ENCODE measurements at places on chromosomes 13 and 19.
A peak's percentile ranks its signal among the peaks of the same experiment; 100 is the strongest.

DNA sequence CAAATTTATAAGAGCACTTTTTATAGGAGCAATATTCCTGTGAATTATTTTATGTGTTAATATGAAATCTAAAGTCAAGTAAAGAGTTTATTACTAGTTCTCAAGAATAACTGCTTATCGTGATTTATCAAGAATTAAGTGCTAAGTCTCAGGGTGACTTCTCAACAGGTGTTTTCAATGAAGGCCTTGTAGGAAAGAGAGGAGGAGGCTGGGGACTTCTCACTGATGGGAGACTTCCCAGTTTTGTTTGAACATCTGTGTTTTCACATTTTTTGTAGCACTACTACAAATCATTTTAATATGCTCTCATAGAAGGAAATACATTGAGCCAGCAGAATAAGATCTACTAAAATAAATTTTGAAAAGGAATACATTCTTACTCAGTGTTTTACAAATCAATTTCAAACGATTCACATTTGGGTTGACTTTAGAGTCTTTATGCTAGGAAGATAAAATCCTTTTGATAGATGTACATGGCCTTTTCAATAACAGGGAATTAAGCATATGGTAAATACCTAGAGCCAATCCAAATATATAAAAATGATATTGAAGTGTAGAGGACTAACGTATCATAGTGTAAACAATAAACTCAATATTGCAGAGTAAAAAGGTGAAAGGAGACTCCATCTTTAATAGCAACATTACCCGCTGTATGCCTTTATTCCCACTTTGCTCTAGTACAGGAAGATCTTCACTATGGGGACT is 6.8 kb downstream of the PCDH17 start:
- no peak for DNase-seq

DNA sequence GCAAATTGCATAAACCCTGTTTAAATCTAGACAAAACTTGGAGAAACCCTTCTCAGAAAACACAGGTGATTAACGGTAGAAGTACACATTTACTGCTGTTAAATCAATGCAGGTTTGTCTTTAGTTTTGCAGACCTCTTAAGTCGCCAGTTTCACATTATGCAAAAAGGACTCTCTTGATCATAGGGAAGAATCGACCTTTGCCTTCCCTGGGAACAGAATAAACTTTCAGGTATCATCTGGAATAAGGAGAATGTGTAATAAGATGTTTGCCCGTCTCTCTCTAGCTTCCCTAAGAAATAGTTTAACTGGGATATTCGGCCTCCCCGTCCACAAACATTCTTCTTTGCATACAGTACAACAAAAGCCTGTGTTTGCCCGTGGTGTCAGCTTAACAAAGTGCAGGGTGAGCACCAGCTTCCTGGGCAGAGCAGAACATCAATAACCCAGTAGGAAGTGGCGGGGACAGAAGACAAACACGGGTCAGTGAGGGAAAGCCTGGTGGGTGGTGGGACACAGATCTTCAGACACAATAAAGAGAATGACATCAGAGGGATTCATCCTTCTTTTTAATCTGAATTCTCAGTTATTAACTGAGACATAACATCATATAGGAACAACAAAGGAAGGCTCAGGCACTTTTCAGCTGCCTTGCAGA is 1077.7 kb upstream of the SLC10A2 start:
- no peak for DNase-seq

DNA sequence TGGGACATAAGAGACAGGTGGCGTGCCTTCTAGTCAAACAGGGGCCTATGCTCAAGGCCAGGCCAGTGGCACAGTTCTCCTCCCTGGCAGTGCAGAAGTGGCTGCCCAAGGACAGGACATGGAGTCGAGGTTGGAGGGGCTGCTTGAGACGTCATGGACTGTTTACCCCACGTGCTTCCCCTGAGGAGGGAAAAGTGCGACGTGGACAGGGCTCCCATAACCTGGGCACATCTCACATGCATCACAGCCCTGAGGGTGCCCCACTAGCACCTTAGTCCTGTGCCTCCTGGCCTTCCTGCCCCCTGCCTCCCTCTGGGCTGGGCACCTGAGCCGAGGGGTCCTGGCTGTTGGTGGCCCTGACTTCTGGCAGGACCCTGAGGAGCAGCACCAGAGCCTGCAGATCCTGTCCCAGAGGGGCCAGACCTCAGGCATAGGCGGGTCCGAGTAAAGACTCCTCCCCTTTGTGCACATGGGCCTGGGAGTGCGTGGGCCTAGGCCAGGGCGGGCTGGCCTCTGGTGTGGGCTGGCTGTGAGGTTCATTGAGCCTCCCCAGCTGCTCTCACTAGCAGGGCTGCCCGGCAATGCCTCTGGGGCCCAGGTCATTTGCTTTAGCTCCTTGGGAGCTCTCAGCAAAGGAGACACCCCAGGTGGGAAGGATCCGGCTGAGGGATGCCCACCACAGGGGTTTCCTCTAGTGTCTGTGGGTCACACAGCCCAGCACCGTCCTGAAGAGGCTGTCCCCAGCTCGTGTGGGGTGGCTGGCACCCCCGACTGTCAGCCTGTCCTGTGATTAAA is 65.7 kb downstream of the CEBPG start:
- DNase-seq: no peak

- DNase-seq: no peak
These were observed 253.0 kb downstream of the TSHZ3 start for GRCh38 chr19:31096062-31096830.

DNA sequence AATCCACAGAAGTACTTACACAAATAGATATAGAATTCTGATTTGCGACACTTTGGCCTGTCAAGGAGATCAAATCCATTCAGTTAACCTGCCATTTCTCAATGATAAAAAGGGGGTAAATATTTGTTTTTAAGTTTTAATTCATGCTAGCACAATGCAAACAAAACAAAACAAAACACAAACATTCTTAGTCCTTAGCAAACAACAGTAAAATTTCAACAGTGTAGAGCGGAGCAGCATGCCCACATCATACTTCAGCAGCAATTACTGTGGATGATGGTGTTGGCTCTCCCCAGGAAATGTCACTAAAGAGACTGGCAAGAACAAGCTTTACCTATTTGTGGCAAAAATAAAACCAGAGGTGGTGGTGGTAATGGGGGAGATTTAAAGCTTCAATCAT is 625.2 kb upstream of the PCDH20 start:
- no peak for DNase-seq

DNA sequence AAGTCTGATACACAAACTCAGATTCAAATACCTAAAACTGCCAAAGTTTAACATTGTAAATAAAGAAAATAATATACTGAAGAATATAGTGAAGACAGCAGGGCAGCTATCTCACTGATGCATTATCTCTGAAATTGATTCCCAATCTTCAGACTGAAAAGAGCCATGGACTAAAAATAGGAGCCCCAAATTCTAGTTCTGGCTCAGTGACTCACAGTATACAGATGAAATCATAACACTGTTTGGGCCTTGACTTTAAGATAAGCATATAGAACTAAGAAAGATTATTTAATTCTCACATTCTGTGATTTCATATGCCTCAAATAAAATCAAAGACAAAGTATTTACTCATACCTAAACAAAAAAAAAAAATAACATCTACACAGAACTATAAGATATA is 53.9 kb downstream of the RBM26 start:
- no peak for DNase-seq

DNA sequence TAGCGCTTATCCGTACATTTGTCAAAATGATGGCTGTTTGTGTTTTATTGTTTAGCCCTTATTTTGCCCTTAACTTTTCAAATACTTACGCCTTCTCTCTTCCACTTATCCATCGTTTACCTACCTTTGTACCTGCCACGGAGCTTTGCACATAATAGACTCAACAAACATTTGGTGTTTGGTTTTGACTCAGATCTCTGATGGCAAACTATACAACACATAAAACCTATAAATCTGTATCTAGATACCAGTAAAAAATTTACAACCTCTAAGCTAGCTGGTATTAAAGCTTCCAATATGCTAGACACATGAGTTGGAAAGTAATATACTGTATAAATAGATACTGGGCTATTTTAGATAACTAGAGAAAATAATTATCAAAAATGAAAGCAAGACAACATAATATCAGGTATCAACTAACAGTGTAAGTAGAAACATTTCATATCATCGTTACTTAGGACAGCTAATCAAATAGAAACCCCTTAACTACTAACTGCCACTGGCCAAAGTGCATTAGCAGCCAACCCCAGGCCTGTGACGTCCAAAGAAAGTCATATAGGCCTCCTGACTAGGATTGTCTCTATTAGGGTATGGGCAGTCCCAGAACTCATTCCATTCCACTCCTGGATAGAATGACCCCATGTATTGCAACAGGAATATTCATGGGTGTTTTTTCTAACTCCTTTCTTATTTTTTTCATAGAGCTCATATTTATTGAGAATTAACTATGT is 53.8 kb downstream of the KCTD12 start:
- no peak for DNase-seq

DNA sequence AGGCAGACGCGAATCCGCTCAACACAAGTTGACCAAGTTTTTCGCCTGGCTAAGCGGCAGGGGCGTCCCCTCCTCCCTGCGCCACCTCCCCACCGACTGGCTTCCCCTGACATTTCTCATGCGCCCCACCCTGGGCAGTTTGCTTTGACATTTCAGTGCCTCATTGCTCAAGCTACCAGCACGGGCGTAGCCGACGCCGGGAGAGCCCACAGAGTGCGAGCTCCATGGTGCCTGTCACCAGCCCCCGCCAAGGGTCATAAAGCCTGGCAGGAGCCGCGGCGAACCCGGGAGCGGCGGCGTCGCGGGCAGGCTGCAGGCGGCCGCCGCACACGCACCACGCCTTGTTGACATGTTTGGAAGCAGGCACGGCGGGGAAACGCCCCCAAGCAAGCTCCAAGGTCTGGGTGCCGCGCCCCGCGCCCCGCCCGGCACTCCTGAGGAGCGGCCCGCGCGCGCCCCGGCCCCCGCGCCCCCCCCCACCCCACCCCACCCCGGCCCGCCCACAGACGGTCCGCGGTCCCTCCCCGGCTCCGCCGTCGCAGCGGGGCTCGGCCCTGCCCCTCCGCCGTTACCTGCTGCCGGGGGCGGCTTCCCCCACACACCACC is 601 bp downstream of the FBXL3 start:
- DNase-seq: peak; percentile 40

DNA sequence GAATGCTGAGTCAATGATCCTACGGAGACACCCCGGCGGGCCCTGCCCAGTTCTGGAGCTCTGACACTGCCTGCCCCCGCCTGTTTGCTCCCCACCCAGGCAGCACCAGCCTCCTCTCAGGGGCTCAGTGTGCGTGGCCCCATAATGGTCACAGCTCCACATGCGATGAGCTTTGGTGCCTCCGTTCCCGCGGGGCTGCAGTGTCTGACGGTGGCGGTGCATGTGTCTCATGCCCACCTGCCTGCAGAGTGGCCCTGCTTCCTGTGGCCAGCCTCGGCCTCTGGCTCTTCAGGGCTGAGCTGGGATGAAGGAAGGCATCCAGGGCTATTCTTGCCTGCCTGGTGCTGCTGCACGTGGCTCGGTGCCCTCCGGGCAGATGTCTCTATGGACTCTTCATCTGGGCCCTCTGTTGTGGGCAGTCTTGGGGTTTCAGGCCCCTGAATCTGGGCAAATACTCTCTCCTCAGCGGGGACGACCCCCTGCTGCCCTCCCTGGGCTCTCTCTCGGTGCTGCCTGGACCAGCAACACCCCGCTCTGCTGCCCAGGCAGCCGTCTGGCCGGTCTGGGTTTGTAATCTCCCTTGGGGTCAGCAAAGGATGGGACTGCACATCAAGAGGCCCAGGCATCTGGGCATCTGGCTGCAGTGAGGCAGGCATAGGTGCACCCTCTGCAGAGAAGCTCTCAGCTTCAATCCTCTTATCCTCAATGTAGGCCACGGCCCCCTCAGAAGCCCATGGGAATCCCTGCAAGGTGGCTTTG is 19.3 kb upstream of the TMEM255B start:
- no peak for DNase-seq

- no peak for DNase-seq
These were observed 9.1 kb downstream of the CDADC1 start for GRCh38 chr13:49256841-49257240.

DNA sequence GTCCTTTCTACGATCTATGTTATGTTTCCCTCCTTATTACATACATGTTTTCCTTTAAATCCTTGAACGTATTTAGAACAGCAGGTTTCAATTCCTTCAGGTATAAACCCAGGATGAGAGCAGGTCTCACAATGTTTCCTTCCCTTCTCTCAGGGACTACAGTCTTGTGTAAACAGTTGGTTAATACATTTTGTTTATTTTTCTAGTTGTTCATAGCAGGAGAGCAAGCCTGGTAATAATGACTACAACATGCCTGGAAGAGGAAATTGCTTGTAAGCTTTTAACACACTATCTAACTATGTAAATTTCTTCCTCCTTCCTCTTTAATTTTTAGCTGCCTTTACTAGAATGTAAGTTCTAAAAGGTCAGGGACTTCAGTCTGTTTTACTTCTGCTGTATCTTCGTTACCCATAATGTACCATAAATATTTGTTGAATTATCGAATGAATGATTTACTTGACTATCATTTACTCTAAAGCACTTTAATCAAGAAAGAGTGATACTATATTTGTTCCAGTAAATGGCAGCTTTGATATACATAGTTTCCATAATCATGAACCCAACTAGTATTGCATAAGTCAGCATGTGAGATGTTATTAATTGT is 28.9 kb upstream of the TNFRSF19 start:
- DNase-seq: no peak

DNA sequence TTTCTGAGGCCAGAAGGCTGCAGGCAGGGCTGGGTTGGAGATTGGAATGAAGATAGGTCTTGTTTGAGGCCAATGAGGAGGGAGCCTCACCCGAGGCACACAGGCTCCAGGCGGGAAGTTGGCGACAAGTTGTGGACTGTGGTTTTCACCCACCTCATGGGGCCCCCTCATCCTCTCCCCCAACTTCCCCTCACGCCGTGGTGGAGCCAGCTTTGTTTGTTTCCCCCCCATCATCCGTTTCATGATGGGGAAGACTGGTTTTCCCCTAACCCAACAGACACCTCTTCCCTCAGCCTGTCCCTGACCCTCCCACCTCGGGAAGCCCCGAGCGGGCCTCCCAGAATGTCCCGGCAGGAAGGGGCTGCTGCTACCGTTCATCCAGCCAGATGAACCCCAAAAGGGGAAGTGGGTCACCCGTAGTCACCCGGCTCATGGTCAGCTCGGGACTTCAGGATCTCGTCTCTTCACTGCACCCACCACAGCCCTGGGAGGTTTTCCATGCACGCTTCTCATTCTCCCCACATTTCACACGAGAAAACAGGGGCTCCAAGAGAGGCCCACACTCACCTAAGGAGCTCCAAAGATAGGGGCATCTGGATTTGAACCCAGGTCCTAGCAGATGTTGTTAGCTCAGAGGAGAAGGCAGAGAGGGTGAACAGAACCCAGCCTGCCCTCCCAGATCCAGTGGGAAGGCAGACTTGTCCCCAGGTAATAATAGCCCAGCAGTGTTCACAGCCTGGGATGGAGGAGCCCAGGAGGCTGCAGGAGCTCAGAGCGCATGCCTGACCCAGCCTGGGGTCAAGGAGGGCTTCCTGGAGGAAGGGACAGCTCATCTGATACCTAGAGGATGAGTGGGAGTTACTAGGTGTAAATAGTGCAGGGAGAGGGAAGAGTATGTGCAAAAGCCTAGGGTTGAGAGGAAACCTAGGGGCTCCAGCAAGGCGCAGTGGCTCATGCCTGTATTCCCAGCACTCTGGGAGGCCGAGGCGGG is 23.5 kb downstream of the CEACAM16 start:
- DNase-seq: no peak

- no peak for DNase-seq
These were observed 14.7 kb upstream of the HMGB1 start for GRCh38 chr13:30480292-30480950.

All from GM12864 (cell line).